Activated T-cell treated with anti-CD3 and anti-CD28 coated beads, Interleukin-2, amount 50 U/mL, for 72 hours (primary cell): ENCODE measurements at places on chromosomes 3 and 15. TPM values are rescaled to one million over a fixed set of nuclear protein-coding genes. Genes with fewer than 3 reads are reported as not detected.

GRCh38 chr15:58443308-58443707 is 11.5 kb downstream of the LIPC start:
- H3K27ac ChIP-seq, result no peak overlapping the region
- no peaks in the 10 kb centered on the region for H3K27me3 ChIP-seq
- H3K36me3 ChIP-seq, result no peaks in the 10 kb centered on the region
- DNase-seq, result no peak

GRCh38 chr3:73520931-73521461 is 103.7 kb downstream of the PDZRN3 start:
- H3K27ac ChIP-seq, result no peak overlapping the region
- no peaks in the 10 kb centered on the region for H3K27me3 ChIP-seq
- DNase-seq, result no peak

DNA sequence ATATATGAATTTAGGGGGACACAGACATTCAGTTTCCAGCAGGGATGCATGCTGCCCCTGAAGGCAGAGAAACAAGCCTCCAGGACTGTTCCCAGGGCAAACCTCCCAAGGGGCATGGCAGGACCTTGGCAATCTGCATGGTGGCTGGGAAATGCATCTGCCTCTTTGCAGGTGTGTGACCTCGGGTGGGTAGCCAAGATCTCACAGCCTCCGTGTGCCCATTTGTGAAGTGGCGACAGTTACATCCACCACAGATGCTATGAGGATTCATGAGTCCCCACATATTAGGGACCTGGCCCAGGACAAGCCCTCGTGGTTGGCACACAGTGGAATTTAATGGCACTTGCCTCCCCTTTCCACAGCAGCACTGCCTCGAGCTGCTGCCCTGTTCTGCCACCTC is 29.9 kb downstream of the SLC28A1 start:
- H3K27ac ChIP-seq, result no peak overlapping the region
- H3K27me3 ChIP-seq, result no peaks in the 10 kb centered on the region
- no peak for DNase-seq
- peaks cover 18% of the 10 kb centered on the region for H3K4me1 ChIP-seq

GRCh38 chr3:156668073-156668763 is 6.2 kb upstream of the TIPARP start:
- H3K4me3 ChIP-seq, result peak overlapping the region; percentile 35
- no peak overlapping the region for H3K27ac ChIP-seq
- peaks cover 37% of the 10 kb centered on the region for H3K4me1 ChIP-seq
- H3K36me3 ChIP-seq, result no peaks in the 10 kb centered on the region
- H3K27me3 ChIP-seq, result peaks cover 9% of the 10 kb centered on the region
- no peak for DNase-seq

- no peak for DNase-seq
- no peak overlapping the region for H3K27ac ChIP-seq
- peaks cover 44% of the 10 kb centered on the region for H3K27me3 ChIP-seq
- H3K4me3 ChIP-seq, result no peak overlapping the region
Measured at GRCh38 chr15:60324706-60325438, 72.9 kb downstream of the ANXA2 start.

DNA sequence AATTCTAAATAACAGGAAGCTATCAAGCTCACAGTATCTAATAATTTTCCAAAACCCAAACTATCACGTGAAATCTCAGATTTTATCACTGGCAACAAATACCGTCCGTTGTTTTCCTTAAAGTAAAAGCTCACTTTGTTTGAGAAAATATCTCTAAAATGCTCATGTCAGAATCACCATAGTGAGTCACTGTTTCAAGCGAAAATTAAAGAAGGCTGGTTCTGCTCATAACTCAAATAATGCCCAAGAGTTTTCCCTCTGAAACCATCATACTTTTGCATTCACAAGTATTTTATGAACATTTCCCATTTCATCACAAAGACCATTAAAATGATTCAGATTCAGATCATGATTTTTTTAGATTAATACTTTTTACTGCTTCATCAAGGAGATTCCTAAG is 50.6 kb downstream of the TBL1XR1 start:
- no peak for DNase-seq
- peak overlapping the region; percentile 90 for H3K4me3 ChIP-seq
- H3K27me3 ChIP-seq, result no peaks in the 10 kb centered on the region
- H3K4me1 ChIP-seq, result peaks cover 82% of the 10 kb centered on the region

DNA sequence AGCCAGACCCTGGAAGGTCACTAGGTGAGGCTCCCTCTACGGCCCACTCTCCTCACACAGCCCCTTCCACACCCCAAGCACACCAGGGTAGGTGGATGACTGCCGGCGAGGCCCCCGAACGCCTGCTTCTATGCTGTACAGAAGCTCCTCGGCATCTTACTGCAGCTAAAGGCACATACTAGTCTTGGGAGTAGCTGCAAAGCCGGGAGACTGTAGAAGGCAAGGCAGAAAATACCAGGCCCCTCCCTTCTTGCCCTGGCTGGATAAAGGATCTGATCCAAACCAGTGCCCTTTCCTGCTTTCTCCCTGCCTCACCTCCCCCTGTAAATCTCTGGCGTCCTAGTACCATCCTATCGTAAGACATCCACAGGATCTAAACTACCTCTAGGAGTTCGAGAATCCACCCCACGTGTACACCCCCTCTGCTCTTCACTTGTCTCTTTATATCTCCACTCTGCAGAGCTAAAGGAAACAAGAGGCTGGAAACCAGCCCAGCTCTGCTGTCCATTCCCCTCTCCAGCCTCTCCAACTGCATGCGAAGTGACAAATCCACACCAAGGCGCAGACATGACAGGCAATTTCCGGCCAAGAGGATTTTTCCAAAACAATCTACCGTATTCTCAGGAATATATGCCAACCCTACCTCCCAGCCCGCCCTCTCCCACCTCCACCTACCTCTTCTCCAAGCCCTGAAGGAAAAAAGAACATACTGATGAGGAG is 11.8 kb downstream of the TNK2 start:
- peaks cover 58% of the 10 kb centered on the region for H3K4me1 ChIP-seq
- H3K36me3 ChIP-seq, result peaks cover 3% of the 10 kb centered on the region
- no peaks in the 10 kb centered on the region for H3K27me3 ChIP-seq
- H3K27ac ChIP-seq, result peak overlapping the region; percentile 87
- no peak for DNase-seq
- H3K4me3 ChIP-seq, result peak overlapping the region; percentile 95

DNA sequence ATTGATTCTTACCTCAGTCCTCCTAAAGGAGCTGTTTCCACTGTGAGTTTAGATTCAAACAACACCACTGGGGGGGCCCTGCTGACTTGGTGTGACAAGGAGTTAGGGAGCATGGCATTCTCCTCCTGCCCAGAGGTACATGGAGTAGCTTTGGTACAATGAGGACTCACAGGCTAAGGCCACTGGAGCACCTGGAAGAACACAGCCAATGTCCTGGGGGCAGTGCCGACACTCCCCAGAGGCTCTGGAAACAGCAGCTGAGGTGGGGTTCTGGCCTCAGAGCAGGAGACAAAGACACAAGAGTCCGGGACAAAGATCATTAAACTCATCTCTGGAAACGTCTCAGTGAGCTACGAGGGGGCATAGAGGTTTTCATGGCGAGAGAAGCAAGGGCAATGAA is 69.7 kb upstream of the POMGNT2 start:
- DNase-seq, result no peak
- H3K27me3 ChIP-seq, result no peaks in the 10 kb centered on the region
- peaks cover 16% of the 10 kb centered on the region for H3K36me3 ChIP-seq
- no peak overlapping the region for H3K27ac ChIP-seq
- peaks cover 13% of the 10 kb centered on the region for H3K4me1 ChIP-seq

DNA sequence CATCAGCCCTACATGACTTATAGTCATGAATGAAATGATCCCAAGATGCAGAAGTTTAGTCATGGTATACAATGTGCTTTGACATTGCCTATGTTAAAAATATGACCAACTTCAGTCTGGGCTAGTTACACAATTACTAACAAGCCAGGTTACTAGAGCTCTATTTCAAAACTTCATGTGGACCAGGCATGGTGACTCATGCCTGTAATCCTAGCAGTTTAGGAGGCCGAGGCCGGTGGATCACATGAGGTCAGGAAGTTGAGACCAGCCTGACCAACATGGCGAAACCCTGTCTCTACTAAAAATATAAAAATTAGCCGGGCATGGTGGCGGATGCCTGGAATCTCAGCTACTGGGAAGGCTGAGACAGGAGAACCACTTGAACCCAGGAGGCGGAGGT is 613.0 kb downstream of the CADM2 start:
- no peaks in the 10 kb centered on the region for H3K4me1 ChIP-seq
- DNase-seq, result no peak
- no peak overlapping the region for H3K27ac ChIP-seq
- no peaks in the 10 kb centered on the region for H3K27me3 ChIP-seq
- H3K36me3 ChIP-seq, result no peaks in the 10 kb centered on the region

GRCh38 chr15:58039079-58040035 is 26.2 kb downstream of the ALDH1A2 start:
- no peaks in the 10 kb centered on the region for H3K36me3 ChIP-seq
- DNase-seq, result no peak
- peaks cover 41% of the 10 kb centered on the region for H3K27me3 ChIP-seq
- H3K4me1 ChIP-seq, result no peaks in the 10 kb centered on the region
- H3K27ac ChIP-seq, result no peak overlapping the region

DNA sequence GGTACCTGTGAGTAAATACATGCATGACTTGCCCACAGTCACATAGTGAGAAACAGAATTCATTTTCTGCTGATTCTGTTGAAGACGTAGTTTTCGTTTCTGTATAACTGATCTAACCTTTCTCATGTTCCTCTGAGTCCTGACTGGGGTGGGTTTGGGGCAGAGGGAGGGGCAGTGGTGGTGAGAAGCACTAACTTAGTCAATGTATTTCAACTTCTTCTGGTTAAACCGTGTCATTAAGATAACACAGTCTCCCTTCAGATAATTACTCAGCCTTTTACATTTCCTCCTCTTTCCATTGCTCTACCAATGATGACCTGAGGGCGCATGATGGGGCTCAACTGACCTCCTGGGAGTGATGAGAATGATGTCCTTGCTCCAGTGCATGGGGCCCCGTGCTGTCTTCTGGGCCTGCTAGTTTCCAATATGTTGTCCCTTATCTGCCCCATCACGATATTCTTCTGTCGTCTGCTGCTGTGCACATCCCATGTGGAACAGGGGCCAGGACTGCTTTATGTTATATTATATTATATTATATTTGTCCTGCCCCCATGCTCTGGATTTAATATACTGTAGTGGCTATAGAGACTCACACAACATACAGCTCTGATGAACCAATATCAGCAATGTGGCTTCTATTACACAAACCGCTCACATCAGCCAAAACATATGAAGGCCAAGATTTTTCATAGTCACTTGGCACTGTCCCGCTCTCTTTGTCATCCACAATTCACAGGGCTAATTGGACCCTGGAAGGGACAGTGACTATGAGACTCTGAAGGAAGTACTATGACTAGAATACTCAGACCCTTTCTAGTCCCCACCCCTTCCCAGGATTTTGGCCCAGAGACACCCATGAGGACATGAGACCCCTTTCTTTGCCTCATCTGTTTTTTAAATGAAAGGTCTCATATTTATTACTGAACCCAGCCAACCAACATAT is 407.1 kb upstream of the MCTP2 start:
- H3K4me3 ChIP-seq, result no peak overlapping the region
- H3K27me3 ChIP-seq, result no peaks in the 10 kb centered on the region
- DNase-seq, result no peak
- no peak overlapping the region for H3K27ac ChIP-seq

DNA sequence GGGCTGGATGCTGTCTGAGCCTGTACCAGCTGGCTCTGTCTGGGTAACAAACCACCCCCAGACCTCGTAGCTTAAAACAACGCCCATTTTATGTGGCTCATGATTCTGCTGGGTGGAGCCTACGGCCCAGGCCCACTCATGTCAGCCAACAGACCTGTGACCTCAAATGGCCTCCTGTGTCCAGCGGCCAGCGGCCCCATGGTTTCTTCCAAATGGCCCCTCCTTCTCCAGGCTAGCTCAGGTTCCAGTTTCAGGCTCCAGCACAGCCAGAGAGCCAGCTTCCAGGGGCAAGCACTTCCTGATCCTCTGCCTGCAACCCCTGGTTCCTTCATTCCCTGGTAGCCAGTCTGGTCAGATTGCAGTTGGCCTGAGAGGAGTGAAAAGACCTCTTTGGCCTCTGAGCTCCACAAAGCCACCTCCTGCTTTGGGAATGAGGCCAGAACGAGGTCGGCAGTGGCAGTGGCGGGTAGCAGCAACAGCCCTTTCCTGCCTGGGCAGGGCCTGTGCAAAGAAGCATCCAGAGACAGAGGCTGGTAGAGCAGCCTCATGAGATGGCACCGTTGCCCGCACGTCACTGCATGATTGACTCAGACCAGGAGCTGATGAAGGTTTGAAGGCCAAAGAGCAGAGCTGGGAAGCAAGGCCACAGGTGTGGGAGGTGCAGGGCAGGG is 21.0 kb upstream of the PLXNA1 start:
- DNase-seq, result no peak
- H3K4me3 ChIP-seq, result no peak overlapping the region
- H3K4me1 ChIP-seq, result no peaks in the 10 kb centered on the region
- no peaks in the 10 kb centered on the region for H3K36me3 ChIP-seq
- no peaks in the 10 kb centered on the region for H3K27me3 ChIP-seq
- H3K27ac ChIP-seq, result no peak overlapping the region

GRCh38 chr15:49863431-49864224 is 242.8 kb downstream of the DTWD1 start:
- H3K4me3 ChIP-seq, result no peak overlapping the region
- H3K27me3 ChIP-seq, result peaks cover 9% of the 10 kb centered on the region
- H3K27ac ChIP-seq, result no peak overlapping the region

DNA sequence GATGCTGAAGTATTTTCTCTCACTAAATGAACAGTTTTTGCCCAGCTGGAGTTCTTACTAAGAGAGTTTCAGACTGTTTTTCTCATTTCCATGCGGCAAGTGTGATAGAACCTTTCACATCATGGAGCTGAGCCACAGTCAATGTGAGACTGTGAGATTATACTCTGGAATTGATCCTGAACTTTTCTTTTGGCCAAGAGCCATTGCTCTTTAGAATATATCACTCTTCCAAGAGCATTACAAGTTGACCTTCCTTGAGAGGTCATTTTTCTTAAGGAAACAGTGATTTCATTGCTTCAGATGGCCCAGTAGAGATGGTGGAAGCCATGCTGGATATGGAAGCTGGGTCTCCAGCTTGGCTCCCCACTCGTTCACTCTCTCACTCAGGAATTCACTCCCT is 212.9 kb upstream of the UMPS start:
- H3K4me1 ChIP-seq, result no peaks in the 10 kb centered on the region
- no peak for DNase-seq
- no peak overlapping the region for H3K27ac ChIP-seq
- H3K36me3 ChIP-seq, result no peaks in the 10 kb centered on the region
- H3K27me3 ChIP-seq, result peaks cover 15% of the 10 kb centered on the region

GRCh38 chr3:47001731-47002170 is 22.3 kb downstream of the NBEAL2 start:
- DNase-seq, result no peak
- H3K27me3 ChIP-seq, result no peaks in the 10 kb centered on the region
- peaks cover 15% of the 10 kb centered on the region for H3K4me1 ChIP-seq
- H3K4me3 ChIP-seq, result no peak overlapping the region
- H3K27ac ChIP-seq, result no peak overlapping the region
- peaks cover 7% of the 10 kb centered on the region for H3K36me3 ChIP-seq

Gene COL7A1
- 4.4 TPM for total RNA-seq

Gene LIPC
- 2.2 TPM for total RNA-seq

Gene GCHFR
- total RNA-seq, result 40.9 TPM

Gene KPNA4
- 64.8 TPM for total RNA-seq

Gene LYZL4
- total RNA-seq, result not detected

Gene SLC28A2
- total RNA-seq, result not detected

Gene GOLGA8O
- 2.8 TPM for total RNA-seq
